ENCODE measurements at places on chromosomes 7 and 10.

DNA sequence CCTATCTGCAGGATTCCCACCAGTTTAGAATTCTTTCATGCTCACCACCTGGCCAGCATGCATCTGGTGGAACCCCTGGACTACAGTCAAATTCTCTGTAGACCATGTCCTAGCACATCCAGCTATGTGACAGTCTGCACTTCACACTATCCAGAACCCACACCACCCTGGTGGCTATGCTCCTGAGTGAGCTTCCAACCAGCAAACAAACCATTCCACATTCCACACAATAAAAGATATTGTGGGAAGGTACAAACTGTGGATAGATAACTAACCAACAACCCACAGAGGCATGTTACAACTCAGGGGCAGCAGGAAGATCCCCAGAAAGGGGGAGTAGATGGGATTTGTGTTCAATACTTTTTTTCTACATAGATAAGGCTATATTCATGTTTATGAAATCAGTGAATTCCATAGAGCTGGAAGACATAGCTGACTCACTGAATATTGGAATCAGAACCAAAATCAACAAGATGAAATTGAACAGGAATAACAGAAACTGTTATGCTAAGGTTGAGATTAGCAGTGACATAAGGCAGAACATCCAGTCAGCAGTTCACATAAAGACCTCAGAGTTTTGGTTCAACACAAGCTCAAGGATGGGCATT lies 72.5 kb downstream of the LRRC17 start:
- no peak for DNase-seq

- no peak for DNase-seq
Measured at GRCh38 chr10:117581961-117582360, 39.4 kb downstream of the EMX2 start.

- no peak for DNase-seq
Measured at GRCh38 chr7:105470090-105470489, 52.0 kb downstream of the PUS7 start.

DNA sequence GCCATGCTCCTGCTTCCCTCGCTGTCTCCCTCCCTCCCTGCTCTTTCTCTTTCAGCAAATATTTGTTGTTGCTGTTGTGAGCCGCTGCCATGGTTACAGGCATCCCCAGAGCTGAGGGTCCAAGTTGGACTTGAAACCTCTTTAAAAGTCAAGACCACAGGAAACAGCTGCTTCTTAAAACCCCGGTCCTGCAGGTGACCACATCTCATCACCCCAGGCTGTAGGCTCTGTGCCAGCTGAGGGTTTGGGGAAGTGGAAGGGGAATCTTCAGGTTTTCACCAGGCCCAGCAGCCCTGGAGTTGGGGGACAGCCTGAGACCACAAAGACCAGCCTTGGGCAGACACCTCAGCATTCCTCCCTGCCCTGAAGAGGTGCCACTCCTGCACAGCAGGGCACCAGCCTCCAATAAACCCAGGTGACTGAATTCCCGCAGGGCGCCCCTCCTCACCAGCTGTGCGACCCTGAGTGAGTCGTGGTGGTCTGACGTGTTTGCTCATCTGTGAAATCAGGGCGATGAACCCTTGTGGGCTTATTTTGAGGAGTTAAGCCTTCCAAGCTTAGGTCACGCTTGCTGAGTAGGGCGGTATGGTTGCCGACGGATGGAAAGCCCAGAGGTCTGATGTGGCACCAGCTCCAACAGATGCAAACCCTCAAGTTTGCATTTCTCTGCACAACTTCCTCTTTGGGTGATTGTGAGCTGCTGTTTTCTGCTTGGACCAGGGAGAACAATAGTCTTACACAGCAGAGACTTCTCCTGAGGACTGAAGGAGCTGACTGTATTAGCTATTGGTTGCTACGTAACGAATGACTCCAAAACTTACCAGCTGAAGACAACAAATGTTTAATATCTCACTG lies 24.8 kb downstream of the NPTX2 start:
- DNase-seq = no peak

DNA sequence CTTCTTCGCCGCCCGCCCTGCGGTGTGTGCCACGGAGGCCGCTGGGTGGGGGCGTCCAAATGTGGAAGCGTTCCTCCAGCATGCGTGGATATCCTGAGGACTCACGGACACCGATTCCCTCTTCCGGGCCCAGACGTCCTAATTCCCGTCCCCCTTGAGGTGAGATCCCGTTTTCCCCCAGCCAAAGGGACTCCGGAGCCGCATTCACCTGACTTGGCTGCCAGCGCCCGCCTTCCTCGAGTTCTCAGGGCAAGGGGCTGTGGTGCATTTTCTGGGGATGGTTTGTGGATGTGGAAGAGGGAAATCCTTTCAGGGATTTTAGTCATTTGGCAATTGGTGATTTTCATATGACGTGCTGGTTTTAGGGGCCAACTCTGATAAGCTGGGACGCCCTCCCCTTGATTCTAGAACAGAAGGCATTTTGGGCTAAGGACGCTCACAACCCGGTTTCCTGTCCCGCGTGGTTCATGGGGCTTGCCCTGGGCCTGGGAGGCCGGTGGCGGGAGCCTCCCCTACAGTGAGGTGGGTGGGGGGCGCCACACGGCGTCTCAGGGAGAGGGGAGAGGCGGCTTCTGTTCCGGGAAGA lies 165.4 kb downstream of the ACTR3B start:
- DNase-seq = no peak

DNA sequence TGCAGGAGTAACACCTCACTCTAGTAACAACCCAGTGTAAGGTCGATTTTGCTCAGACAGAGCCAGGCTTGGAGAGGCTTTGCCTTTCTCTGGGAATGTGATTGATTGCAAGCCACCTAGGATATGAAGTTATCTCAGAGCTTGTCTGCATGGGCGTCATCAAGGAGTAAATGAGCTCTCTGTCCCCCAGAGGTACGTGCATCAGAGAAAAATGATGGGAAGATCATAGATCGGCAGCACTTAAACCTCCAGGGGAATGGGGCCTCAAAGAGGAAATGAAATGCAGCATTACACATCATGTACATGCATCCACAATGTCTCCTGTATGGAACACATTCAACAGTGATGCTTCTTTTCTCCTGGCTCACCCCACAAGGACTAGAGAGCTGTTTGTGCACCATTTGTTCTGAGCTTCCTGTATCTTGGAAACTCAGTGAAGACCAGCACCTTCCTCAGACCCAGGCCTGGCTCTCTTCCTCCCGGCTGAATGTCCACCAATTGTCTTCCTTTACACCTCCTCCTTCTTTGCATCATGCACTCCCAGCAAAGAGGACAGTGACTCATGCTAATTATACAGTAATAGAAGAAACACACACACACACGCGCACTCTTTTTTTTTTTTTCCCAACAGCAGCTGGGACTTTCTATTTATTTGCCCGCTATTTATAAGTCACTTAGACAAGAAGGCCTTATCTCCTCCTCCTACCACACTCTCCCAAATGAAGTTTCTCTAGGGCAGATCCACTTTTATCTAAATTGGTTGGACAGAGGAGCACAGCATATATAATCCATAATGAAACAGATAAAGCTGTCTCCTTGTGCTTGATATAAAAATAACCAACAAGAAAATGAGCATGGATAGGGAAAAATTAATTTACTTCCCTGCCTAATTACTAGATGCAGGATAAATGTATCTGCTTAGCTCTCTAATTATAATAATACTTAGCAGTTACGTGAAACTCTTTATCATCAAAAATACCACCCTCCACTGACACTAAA lies 990.7 kb downstream of the CCSER2 start:
- DNase-seq = no peak

DNA sequence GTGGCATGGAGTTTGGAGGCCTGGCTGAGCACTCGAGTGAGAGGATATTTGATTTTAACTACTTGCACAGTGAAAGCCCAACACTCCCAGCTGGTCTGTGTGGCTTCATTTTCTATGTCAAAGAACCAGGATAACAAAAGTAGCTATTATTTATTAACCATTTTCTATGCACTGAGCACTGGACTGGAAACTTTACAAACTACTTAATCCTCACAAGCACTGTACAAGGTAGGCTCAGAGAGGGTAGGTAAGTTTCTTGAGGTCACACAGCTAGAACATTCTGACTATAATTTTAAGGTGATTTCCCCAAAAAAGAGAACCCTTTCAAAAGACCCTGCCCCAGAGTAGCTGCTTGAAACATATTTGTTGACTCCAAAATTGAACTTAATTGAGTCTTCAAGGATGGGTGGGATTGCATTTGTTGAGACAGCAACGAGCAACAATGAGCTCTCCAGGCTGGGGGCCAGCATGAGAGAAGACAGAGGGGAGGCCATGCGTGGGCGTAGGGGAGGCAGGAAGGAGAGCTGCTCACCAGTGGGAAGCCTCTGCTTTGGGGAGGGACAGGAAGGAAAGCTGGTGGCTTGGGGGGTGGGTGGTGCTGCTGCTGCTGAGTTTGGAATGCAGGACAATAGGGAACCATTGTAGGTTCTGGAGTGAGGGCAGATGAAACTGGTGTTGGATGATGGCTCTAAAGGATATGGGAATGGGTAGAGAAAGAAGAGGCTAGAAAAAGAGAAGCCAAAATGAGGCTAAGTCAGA lies 31.5 kb downstream of the FAM241B start:
- no peak for DNase-seq

- DNase-seq = no peak
Measured at GRCh38 chr10:69333205-69333604, 54.9 kb downstream of the HK1 start.

DNA sequence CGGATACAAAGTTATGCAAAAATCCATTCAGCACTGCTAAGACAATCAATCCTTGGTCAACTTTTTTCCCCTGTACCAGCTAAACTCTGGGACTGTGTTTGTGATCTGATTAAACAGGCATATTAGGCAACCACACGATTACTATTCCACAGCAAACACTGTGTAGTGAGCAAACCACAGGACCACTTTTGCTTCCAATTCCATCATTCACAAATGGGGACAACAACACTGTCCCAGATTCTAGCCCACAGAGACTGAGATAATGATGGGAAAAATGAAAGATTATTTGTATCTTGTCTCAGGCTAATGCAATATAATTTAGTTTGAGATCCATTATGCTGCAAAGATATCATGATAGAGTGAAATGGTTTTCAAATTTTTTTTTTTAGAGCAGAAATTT lies 163.7 kb upstream of the AOAH start:
- DNase-seq = no peak

GRCh38 chr10:24533981-24534380 lies 189.7 kb downstream of the ARHGAP21 start:
- DNase-seq = no peak

DNA sequence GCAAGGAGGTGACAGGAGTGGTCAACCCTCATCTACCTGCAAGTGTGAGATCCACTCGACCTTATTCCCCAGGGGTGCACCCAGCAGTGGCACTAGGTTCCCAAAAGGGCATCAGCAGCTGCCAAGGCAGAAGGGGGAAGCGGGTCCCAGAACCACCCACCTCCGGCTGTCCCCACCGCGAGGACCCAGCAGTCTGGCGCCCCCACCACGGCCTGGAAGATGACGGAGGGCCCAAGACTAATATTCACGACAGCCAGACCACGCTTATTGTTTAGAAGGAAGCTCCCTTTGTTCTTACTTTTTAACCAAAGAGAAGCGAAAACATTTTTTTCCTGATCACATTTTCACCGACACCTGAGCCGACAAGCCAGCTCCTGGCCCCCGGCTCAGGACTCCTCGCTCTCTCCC lies 3.6 kb upstream of the EVX1 start:
- DNase-seq = no peak

- DNase-seq = no peak
Measured at GRCh38 chr10:1741450-1741849, 4.1 kb upstream of the ADARB2 start.

- no peak for DNase-seq
Measured at GRCh38 chr7:21221130-21221529, 206.8 kb upstream of the SP4 start.
